ENCODE measurements at places on chromosomes 6 and 20. TPM values are rescaled to one million over a fixed set of nuclear protein-coding genes. Genes with fewer than 3 reads are reported as not detected.

The PLCB1 gene
- total RNA-seq = 54.5 TPM

- no peak for DNase-seq
These were observed 62.6 kb downstream of the FAM50B start for GRCh38 chr6:3911614-3912336.

The NFKBIE gene
- total RNA-seq = 4.5 TPM

DNA sequence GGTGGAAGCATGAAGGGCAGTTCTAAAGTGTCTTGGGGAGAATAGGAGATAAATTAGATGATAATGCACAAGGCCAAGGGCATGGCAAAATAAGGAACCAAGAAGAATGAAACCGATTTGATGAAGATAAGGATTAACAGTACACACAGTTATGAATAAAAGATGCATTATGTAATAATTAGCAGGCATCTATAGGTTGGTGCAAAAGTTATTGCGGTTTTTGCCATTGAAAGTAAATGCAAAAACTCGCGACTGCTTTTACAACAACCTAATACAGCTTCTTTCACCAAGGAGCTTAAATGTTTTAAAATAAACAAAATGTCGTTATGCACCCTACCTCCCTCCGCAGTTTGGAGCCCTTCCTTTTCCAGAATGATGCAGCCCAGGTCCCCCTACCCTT, 29.0 kb downstream of the MAS1 start:
- DNase-seq = no peak

DNA sequence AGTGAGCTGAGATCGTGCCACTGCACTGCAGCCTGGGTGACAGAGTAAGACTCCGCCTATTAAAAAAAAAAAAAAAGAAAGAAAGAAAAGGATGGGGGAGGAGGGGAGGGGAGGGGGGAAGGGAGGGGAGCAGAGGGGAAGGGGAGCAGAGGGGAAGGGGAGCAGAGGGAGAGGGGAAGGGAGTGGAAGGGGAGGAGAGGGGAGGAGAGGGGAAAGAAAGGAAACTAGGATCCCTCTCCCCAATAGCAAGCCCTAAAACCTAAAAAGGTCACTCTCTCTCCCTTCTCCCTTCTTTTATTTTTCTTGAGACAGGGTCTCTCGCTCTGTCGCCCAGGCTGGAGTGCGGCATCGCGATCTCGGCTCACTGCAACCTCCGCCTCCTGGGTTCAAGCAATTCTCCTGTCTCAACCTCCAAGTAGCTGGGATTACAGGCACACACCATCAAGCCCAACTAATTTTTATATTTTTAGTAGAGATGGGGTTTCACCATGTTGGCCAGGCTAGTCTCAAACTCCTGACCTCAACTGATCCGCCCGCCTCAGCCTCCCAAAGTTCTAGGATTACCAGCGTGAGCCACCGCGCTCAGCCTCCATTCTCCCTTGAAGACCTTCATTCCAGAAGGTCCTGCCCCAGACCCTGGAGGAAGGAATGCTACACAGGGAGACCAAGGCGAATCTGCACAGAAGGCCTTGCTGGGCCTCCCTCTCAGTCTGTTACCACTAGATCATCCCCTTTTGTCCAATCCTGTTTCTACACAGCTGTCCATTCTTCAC, 45.8 kb upstream of the PIM1 start:
- DNase-seq = no peak

The TCP11 gene
- total RNA-seq = not detected

DNA sequence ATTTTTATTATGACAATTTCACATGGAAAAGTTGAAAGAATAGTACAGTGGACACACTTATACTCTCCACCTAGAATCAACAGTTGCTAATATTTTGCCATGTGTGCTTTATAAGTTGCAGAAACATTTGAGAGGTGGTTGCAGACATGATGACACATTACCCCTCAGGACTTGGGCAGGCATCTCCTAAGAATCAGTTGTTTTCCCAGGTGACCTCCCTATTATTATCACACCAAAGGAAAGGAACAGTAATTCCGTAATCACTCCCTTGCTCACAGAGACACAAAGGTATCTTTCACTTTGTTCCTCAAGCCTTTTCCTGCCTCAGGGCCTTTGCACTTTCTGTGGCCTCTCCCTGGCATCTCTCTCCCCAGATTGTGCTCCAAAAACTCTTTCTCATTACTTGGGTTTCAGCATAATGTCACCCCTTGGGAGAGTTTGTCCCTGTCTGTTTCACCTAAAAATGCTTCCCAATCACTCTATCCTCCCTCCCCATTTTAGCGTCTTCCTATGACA, 5.9 kb upstream of the SULF2 start:
- no peak for DNase-seq

The RIPPLY2 gene
- total RNA-seq = 8.0 TPM

The LBP gene
- 0.18 TPM for total RNA-seq

GRCh38 chr6:98839781-98840361, 5.5 kb downstream of the POU3F2 start:
- no peak for DNase-seq

The TGM6 gene
- total RNA-seq = not detected

DNA sequence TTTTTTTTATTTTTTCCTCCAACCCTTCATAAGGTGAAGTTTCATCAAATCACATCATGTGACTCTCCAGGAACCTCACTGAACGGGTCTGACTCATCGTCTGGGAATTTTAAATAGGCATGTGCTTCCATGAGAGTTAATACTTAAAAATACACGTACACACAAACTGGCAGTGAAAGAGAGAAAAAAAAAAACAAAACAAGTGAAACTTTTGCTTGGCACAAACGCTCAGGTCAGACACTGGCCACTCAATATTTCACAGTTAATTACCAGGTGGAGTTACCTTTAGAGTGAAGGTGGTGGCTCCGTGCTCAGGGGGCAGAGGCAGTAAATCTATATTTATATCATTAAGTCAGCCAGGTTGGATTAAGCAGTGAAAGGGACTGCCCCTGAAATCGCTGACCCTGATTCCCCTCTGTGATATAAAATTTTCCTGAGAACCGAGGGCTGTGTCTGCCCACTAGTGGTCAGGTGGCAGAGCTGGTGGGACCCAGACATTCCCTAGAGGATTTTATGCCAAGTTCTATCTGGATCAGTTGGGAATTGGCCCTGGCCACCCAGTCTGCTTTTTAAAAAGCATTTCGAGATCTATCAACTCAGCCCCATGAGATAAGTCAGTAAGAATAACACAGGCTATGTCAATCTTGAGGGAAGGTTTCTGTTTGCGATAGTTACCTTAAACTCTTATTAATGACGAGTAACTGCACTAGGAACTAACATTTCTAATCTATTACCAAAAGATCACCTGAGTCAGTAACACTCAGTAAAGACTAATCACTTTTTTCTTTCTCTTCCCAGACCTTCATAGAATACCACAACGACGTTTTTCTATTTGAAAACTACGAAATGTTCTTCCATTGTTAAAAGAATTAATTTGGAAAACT, 259.1 kb downstream of the HDGFL1 start:
- no peak for DNase-seq

The FKBP1A gene
- total RNA-seq = 73.8 TPM

DNA sequence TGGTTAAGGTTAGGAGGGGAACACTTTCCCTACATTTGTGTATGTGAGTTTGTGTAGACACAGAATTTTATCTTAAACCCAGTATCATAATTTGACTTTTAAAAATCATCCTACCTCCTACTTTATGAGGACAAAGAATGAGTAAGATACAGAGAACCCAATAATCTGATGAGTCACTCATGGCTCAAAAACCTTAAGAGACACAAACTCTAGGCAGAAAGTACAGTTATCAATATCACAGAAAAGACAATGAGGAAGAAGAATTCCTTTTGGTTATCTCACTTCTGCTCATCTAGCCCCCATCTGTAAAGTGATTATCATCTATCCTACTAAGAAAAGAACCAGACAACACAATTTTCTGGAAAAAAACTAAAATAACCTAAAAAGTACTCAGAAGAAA, 87.7 kb downstream of the EPB41L2 start:
- DNase-seq = no peak

DNA sequence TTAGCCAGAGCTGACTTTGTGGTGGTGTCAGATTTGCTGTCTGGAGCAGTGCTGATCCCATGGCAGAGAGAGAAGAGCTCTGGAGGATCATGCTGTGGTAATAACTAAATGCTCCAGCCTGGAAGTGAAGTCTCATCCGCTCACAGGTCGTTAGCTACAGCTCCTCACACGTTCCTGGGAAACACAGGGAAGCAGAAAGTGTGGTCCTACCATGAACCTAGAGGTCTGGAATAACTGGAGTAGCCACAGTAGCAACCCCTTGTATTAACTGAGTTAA, 2.7 kb downstream of the HIVEP1 start:
- no peak for DNase-seq

GRCh38 chr6:138044458-138044857, 62.8 kb downstream of the PERP start:
- no peak for DNase-seq

GRCh38 chr6:56936466-56936865, 18.4 kb upstream of the BEND6 start:
- DNase-seq = no peak

- no peak for DNase-seq
These were observed 53.6 kb upstream of the FYN start for GRCh38 chr6:111926731-111927302.

DNA sequence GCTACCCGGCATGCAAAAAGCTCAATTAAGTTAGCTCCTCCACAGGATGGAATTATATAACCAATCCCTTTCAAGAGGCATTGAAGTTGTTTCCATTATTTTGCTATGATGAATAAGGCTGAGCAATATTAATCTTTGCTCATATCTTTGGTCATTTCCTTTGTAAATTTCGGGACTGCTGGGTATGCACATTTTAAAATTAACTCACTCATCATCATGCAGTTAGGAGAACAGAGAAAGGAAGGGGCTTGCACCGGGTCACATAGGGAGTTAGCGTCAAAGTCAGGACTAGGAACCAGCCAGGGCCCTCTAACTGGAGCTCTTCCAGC, 430 bp upstream of the FAM110A start:
- DNase-seq = no peak

Data from cerebellum (tissue), 4 donors.